Heart right ventricle (tissue), 16 donors: ENCODE measurements at places on chromosomes 5 and 9. TPM values are rescaled to one million over a fixed set of nuclear protein-coding genes. Genes with fewer than 3 reads are reported as not detected.

GRCh38 chr5:32109236-32109635 is 64.9 kb downstream of the GOLPH3 start:
- H3K36me3 ChIP-seq: peaks cover 48% of the 10 kb centered on the region
- H3K27me3 ChIP-seq: no peaks in the 10 kb centered on the region
- H3K4me3 ChIP-seq: no peak overlapping the region
- no peak overlapping the region for H3K27ac ChIP-seq
- no peaks in the 10 kb centered on the region for H3K4me1 ChIP-seq

DNA sequence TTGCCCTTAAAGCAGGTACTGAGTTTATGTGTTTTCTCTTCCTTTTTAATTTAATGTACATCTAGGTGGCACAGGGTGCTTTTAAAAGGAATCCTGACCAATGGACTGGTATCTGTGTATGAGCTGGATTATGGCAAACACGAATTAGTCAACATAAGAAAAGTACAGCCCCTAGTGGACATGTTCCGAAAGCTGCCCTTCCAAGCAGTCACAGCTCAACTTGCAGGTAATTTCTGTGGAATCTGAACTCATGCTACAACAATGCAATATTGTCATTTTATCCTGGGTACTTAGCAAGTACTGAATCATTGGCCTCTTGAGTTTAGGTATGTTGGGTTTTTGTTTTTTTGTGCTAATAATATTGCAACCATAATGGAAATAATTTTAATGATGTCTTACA is 14.4 kb upstream of the TMOD1 start:
- no peaks in the 10 kb centered on the region for H3K4me1 ChIP-seq
- H3K36me3 ChIP-seq: peaks cover 16% of the 10 kb centered on the region
- no peak overlapping the region for H3K4me3 ChIP-seq

- H3K4me1 ChIP-seq: no peaks in the 10 kb centered on the region
- no peak overlapping the region for H3K27ac ChIP-seq
- H3K4me3 ChIP-seq: no peak overlapping the region
- no peaks in the 10 kb centered on the region for H3K27me3 ChIP-seq
- H3K36me3 ChIP-seq: no peaks in the 10 kb centered on the region
Measured at GRCh38 chr5:26487553-26487952, 550.8 kb downstream of the CDH9 start.

DNA sequence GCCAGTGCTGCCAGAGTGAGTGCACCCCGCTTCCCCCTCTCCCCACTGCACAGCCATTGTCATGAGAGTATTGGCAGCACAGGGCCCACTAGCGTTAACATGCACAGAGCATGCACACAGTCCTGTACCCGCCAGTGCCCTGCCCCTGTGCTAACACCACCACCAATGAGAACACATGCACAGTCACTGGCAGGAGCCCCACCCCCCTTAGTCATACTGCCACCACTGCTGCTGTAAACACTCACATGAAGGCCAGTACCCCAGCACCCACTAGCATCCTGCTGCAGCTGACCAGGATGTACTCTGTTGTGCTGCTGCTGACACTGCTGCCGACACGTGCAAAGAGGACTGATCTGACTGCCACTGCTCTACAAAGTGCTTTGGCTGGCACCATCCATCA is 19.5 kb upstream of the RANBP6 start:
- H3K27me3 ChIP-seq: no peaks in the 10 kb centered on the region
- no peak overlapping the region for H3K27ac ChIP-seq
- no peak overlapping the region for H3K4me3 ChIP-seq
- H3K4me1 ChIP-seq: no peaks in the 10 kb centered on the region
- no peaks in the 10 kb centered on the region for H3K36me3 ChIP-seq

DNA sequence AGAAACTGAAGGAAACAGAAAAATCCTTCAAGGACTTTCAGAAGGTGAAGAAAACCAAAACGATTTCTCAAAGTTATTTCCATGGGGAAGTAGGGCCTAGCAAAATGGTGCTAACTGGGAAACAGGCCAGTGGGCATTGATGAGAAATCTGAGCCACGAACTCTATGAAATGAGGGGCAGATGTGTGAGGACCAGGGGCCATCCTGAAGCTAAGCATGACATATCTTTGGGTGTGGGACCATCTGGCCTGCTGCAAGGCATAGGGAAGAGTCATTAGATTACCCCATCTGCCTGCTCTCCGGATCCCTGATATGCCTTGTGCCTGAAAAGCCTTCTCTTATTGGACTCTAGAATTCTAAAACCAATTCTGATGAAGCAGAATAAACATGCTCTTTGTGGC is 143.8 kb downstream of the PALM2AKAP2 start:
- no peak overlapping the region for H3K27ac ChIP-seq
- H3K36me3 ChIP-seq: no peaks in the 10 kb centered on the region
- peaks cover 19% of the 10 kb centered on the region for H3K4me1 ChIP-seq
- no peak for DNase-seq

GRCh38 chr5:143403334-143403592 is 223 bp downstream of the NR3C1 start:
- H3K27ac ChIP-seq: peak overlapping the region; percentile 100
- DNase-seq: no peak
- no peaks in the 10 kb centered on the region for H3K36me3 ChIP-seq
- peak overlapping the region; percentile 82 for H3K4me3 ChIP-seq
- peaks cover 28% of the 10 kb centered on the region for H3K4me1 ChIP-seq
- no peaks in the 10 kb centered on the region for H3K27me3 ChIP-seq

DNA sequence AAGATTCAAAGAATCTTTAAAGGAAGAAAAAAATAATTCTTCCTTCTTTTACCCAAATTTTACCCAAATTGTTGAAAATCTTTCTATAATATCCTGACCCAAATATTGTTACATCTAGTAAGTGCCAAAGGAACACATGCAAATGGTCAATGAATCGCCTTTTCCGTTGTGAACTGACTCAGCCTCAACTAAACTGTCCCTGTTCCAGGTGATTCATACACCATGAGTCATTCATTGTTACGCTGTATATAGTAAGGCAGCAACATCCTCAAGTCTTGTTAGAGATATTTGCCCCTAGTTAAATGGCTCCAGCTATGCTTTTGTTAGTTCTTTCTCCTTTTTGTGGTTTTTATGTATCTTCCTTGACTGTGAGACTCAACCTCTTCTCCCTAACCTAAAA is 9.7 kb downstream of the PTGER4 start:
- DNase-seq: no peak
- H3K4me1 ChIP-seq: peaks cover 52% of the 10 kb centered on the region
- no peak overlapping the region for H3K27ac ChIP-seq
- H3K27me3 ChIP-seq: no peaks in the 10 kb centered on the region
- no peak overlapping the region for H3K4me3 ChIP-seq

- H3K4me3 ChIP-seq: no peak overlapping the region
- H3K27me3 ChIP-seq: no peaks in the 10 kb centered on the region
- no peak overlapping the region for H3K27ac ChIP-seq
- no peaks in the 10 kb centered on the region for H3K36me3 ChIP-seq
Measured at GRCh38 chr5:147436596-147436995, 73.3 kb downstream of the DPYSL3 start.

- H3K36me3 ChIP-seq: no peaks in the 10 kb centered on the region
- no peaks in the 10 kb centered on the region for H3K4me1 ChIP-seq
- DNase-seq: no peak
Measured at GRCh38 chr9:6237267-6237666, 21.7 kb downstream of the IL33 start.

GRCh38 chr9:117825609-117826347 is 121.6 kb downstream of the TLR4 start:
- H3K4me3 ChIP-seq: no peak overlapping the region
- no peaks in the 10 kb centered on the region for H3K36me3 ChIP-seq
- H3K27me3 ChIP-seq: no peaks in the 10 kb centered on the region
- no peak overlapping the region for H3K27ac ChIP-seq
- H3K4me1 ChIP-seq: no peaks in the 10 kb centered on the region
- DNase-seq: no peak

- no peak overlapping the region for H3K4me3 ChIP-seq
- no peak for DNase-seq
- peak overlapping the region; percentile 79 for H3K27ac ChIP-seq
- no peaks in the 10 kb centered on the region for H3K27me3 ChIP-seq
Measured at GRCh38 chr9:94872891-94873511, 146.5 kb downstream of the AOPEP start.

DNA sequence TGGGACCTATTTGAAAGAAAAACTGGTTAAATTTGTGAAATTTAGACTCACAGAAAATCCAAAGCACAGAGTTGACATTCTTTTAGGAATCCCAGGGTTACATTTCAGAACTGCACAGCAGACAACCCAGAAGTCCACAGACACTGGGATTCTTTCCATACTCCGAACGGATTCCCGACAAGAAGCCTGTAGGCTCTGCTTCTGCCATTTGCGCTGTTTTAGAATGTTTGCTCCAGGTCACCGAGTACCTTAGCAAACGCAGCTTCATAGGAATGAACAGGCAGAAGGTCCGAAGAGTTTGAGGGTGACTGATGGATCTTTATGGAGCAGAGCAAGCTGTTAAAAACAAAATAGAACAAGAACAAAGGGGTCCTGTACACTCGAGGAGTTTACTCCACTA is 84.5 kb upstream of the NFIB start:
- no peak overlapping the region for H3K4me3 ChIP-seq
- DNase-seq: no peak
- no peak overlapping the region for H3K27ac ChIP-seq
- H3K4me1 ChIP-seq: peaks cover 18% of the 10 kb centered on the region
- no peaks in the 10 kb centered on the region for H3K27me3 ChIP-seq

DNA sequence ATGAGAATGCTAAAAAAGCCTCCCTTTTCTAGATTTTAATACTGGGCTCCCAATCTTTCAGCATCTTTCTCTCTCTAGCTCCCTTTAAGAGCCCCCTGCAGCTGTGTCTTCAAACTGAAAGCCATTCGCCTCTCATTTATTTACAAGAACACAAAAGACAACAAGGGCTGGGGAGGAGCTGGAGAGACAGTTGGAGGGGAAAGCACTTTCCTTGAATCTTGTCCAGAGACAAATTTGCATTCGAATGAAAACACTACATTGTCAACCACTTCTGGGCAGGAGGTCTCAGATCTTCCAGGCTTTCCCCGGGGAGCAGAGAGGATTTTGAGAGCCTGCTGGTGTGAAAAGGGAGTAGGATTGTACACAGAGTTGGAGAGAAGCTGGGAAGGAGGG is 518.3 kb downstream of the CTNND2 start:
- H3K27me3 ChIP-seq: no peaks in the 10 kb centered on the region
- H3K27ac ChIP-seq: no peak overlapping the region
- no peak for DNase-seq
- no peaks in the 10 kb centered on the region for H3K4me1 ChIP-seq
- H3K36me3 ChIP-seq: no peaks in the 10 kb centered on the region
- no peak overlapping the region for H3K4me3 ChIP-seq

DNA sequence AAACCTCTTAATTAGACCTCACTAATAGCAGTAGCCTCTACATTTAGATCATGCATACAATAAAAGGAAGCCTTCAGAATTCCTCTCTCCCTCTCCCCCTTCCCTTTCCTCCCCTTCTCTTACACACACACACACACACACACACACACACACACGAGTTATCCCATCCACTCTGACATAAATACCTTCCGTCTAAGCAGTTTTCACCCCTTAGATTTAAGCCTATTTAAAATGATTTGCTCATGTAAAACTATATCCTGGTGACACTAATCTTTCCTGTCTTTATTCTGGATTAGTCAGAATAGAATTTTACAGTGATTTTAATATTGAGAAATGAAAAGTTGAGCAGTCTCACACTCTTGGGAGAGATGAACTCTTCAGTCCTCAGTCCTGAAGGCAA is 35.0 kb downstream of the PRELID2 start:
- H3K4me3 ChIP-seq: no peak overlapping the region
- no peaks in the 10 kb centered on the region for H3K27me3 ChIP-seq
- no peaks in the 10 kb centered on the region for H3K36me3 ChIP-seq
- DNase-seq: no peak

DNA sequence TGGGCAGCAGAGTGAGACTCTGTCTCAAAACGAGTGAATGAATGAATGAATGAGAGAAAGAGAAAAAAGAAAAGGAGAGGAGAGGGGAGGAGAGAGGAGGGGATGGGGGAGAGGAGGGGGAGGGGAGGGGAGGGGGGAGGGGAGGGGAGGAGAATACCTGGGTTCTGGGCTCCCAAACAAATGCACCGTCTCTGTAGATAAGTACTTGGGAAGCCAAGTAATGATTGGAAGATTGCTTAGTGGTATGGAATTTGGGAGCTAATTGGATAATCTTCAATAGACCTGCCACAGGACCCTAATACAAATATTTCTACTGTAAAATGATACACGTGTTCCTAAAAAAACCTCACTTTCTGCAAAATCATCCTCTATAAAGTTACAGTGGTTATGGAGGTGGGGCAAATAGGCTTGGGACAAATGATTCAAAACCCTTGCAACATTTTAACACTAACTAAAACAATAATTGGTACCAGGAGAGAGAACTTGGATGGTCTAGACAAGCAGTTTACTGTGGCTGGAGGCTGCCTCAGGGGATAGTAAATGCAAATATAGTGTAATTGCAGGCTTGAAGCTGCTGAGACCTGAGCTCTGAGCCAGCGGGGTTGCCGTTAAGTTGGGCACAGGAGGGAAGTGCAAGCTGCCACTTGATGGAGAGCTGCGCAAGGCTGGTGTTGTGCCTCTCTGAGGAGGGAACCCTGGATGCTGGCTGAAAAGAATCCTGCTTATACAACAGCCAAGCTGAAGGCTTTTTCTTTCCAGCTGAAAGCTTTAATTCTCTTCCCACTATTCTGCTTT is 3.5 kb downstream of the HEMGN start:
- no peak for DNase-seq
- H3K4me3 ChIP-seq: no peak overlapping the region
- no peaks in the 10 kb centered on the region for H3K4me1 ChIP-seq
- peaks cover 18% of the 10 kb centered on the region for H3K27me3 ChIP-seq
- no peak overlapping the region for H3K27ac ChIP-seq

GRCh38 chr5:125148076-125148475 is 401.6 kb upstream of the ZNF608 start:
- H3K36me3 ChIP-seq: no peaks in the 10 kb centered on the region
- no peak overlapping the region for H3K27ac ChIP-seq
- no peak overlapping the region for H3K4me3 ChIP-seq

GRCh38 chr5:90308787-90309585 is 100.6 kb downstream of the CETN3 start:
- H3K4me3 ChIP-seq: no peak overlapping the region
- no peak overlapping the region for H3K27ac ChIP-seq
- no peaks in the 10 kb centered on the region for H3K4me1 ChIP-seq
- no peak for DNase-seq
- H3K36me3 ChIP-seq: no peaks in the 10 kb centered on the region

Gene ADGRV1
- total RNA-seq: 0.86 TPM

Gene C1QTNF2
- 1.00 TPM for total RNA-seq

Gene MYO10
- total RNA-seq: 8.2 TPM

Gene FABP6
- 3.5 TPM for total RNA-seq

Gene ANKRD20A1
- 2.4 TPM for total RNA-seq

Gene MRPL41
- total RNA-seq: 348 TPM

Gene SLC34A3
- total RNA-seq: not detected

Gene MARCOL
- not detected for total RNA-seq

Gene F2RL2
- 1.5 TPM for total RNA-seq

Gene CKMT2
- total RNA-seq: 1,676 TPM

Gene EIF4EBP3
- total RNA-seq: 36.5 TPM
